ENCODE measurements at places on chromosomes 5 and 9.
A peak's percentile ranks its signal among the peaks of the same experiment; 100 is the strongest.

DNA sequence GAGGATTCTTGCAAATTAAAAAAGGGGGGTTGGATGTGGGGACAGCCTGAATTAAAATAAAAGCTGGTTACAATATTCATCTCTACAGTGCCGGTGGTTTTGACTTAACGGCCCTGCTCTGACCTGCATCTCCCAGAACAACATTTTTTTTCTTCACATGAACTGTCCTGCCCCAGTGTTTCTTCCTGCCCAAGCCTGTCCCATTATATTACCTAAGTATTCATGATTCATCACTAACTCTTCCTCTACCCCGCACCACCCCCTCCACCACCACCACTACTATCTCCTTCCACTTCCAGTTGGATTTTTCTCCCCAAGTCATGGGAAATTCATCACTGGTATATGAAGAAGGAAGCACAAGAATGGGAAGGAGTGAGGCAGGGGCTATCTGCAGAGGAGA, 90.1 kb downstream of the ZFAND5 start:
- DNase-seq, result no peak

GRCh38 chr5:158879993-158880392, 219.7 kb downstream of the EBF1 start:
- no peak for DNase-seq

DNA sequence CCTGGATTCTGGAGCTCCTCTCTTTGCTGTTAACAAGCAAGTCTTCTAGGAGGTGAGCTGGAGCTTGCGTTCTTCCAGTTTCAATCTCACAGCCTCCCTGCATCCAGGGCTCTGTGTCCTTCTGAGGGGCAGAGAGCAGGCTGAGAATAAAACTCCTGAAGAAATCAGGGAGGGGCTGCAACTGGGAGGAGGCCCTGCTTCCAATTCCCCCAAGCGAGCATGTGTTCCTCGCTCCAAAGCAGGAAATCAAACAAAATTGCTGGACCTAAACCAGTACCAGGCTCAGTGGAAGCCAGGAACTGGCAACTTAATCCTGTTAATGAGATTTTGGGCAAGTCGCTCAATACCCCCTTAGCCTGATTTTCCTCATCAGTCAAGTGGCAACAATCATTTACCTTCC, 181.8 kb downstream of the ASTN2 start:
- DNase-seq, result no peak

- DNase-seq, result no peak
These were observed 2.3 kb downstream of the IFNB1 start for GRCh38 chr9:21075484-21075883.

DNA sequence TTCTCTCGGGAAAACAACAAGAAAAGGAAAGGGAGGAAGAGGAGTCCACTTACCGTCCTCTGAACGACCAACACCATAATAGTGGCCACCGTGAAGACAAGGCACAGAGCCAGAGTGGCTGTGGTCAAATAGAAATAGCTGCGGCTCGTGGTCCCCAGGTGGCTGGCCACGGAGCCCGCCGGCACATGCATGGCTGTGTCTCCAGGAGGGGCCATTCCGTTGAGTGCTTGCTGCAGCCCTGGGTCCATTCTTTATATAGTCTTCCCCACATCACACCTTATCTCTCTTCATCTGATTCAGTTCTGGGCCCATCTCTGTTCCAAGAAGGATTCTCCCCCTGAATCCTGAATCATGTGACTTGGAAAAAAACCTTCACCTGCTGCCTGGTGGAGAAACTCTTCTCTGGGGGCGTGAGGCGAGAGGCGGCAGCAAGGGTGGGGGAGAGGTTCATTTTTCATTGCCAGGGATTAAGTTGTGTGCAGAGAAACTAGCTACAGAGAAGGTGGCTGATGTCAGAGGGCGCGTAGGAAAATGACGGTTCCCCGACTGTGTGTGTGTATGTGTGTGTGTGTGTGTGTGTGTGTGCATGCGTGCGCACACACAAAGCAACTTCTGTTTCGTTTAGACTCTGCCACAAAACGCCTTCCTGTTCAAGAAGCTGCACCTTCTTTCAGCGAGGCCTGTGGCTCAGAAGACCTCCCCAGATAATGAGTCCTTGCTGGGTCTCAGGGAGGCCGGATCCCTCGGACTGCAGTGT, at the start of gene TNFSF8:
Gene TNFSF8, minus strand, starts transcription at position 536 of the 757 bp plus-strand sequence. Its CDS starts 288 bp downstream, at position 248.
- DNase-seq, result peak; percentile 87

DNA sequence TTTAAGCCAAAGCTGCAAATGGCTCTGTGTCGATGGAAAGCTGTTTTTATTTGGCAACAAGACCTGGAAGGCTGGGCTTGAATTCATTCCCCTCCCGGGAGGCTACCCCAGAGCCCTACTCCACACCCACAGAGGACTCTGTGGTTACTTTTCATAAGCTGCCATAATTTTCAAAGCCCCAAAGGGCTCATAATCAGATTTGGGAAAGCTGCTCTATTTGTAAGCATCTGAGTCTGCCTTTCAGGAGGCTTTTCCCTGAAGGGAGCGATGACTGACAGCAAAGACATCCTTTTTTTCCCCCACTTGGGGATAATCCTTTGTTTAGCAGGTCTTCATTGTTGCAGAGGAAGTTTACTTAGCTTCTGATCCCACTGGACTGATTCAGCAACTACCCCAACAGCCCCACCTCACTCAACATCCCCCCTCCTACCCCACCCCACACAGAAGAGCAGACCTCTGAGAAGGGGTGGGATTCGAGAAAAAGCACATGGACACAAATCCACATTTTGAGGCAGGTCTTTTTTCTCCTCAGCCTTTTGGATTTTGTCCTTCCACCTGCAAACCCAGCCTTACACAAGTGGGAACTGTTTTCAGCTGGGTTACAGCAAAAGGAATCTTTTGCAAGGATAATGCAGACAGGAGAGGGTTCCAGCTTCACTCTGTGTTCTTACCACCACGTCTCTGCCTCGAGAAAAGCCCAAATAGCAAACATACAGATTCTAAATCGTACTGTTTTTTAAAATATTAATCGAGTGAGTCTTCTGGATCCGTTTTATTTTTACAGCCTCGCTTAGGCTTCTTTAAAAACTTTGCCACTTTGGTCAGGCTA, 244.4 kb upstream of the TUT7 start:
- DNase-seq, result no peak

GRCh38 chr9:72427801-72428200, 62.8 kb upstream of the ZFAND5 start:
- no peak for DNase-seq

DNA sequence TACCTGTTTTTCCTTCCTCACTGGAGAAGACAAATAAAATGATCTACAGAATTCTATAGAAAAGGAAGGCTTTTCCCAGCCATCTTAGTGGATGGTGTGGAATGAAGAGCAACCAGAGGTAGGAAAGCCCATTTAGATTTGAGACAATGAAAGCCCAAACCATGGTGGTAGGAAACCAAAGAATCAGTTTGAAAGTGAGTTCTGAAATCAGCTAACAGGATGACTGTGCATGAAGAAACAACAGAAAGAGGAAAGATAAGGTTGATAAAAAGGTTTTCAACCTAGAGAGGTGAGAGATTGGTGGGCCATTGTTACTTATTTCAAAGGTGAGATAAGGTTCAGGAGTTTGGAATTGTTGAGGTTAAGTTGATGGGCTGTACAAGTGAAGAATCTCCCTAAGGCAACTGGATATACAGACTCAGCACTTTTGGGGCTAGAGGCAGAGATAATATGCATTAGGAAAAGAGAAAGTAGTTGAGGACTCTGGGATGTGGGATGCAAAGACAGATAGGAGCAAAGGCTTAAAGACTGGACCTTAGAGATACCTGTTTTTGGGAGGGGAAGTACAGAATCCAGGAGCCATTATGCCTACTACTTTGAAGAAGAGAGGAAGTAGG, 2.4 kb downstream of the CHMP5 start:
- DNase-seq, result no peak

DNA sequence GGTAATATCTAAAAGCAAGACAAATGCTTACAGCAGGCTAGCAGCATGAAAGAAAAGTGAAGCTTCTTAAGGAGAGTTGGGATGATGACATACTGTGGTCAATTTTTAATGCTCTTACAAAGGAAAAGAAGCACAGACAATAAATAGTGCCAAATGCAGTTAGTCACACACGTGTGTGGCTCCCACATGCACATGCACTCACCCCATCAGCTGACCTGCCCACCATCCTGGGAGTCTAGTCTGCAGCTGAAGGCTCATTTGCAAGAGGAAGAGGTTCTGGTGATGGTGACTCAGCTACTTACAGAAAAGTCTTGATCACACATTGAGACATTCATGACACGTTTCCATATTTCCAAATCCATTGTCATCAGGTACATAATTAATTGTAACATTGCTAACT, 129.3 kb downstream of the MRPL36 start:
- DNase-seq, result no peak

DNA sequence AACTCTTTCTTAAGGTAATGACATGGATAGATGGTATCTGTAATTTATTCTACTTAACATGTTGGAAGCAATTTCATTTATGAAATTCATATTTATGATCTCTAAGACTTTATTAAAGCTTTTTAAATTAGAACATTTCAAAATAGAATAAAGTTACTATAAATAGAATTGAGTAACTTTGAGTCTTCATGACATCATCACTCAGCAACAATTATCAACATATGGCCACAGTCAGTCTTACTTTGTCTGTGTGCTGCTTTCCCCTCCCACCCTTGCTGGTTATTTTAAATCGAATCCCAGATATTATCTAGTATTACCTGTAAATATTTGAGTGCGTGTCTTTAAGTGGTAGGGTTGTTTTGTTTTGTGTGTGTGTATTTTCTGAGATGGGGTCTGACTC, 65.2 kb downstream of the IPO11 start:
- no peak for DNase-seq

GRCh38 chr9:806285-807156, 35.0 kb upstream of the DMRT1 start:
- DNase-seq, result peak; percentile 18

DNA sequence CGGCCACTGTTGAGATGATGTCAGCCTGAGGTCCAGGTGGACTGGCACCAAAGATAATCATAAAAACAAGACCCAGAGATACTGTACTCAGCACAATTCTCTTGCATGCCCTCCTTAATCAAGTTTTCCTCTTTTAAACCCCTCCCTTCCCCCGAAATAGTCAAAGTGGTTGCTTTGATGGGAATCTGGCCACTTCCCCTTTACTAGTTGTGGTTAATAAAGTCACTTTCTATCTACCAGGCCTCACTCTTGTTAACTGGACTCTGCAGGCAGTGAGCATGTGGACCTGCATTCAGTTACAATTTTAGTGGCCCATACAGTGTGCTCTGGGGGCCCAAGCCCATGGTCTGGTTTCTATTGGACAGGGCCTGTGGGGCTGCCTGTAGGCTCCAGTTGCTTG, 17.5 kb downstream of the FBP2 start:
- DNase-seq, result no peak

DNA sequence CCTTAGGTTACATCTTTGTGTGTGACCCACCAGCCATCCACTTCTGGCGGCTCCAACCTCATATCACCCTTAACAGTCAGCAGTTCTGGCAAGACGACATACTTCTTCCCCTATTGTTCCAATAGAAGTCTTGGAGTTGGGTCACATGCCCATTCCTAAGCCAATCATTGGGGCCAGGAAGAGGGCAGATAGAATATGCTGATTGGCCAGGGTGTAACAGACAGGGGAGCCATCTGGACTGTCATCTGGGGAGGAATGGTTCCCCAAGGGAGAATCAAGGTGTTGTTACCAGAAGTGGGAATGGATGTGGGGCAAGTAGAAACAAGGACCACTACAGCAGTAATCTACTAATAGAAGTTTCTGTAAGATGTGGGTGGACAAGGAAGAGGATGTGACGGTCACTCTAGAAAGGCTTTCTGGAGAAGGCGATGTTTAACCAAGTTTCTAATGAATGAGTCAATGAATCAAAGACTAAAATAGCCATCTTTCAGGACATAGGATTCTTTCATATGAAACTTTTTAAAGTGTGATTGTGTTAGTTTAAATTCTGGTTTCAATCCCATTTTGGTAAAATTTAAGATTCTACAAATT, 200.4 kb downstream of the ARHGAP26 start:
- DNase-seq, result no peak

DNA sequence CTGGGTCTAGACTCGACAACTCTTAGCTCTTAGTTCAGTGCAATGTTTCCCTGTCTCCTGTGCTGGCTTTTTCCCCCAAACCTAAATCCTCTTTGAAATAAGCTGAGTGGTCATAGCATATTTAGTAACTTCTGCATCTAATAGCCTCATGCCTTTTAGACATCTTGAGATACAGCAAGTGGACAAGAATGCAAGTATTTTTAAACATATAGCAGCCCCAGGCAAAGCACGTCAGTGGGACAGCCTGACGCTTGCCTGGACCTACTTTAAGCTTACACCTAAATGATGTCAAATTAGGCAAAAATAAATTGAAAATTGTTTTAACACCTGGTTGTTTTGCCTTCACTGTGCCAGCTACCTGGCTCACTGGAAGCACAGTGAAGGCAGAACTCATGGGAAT, 8.0 kb downstream of the C9 start:
- DNase-seq, result no peak

- no peak for DNase-seq
These were observed 2.2 kb downstream of the ABLIM3 start for GRCh38 chr5:149143470-149143869.

DNA sequence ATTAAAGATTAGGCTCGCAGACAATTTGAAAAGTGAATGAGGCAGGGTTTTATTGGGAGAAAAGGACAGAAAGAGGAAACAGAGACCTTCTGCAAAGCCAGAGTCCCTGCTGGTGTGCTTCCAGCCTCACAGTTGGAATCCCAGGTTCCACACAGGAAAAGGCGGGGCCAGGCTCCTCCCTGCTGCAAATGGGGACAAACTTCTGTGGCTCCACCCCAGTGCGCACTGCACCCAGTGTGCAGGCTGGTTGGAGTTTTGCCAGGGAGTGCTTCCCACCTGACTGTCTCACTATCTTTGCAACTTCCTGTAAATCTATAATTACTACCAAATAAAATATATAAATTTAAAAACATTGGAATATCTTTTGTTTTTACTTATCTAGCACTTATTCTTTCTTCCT, 386.0 kb upstream of the GRIN3A start:
- DNase-seq, result no peak

- DNase-seq, result no peak
These were observed 36.0 kb upstream of the FBN2 start for GRCh38 chr5:128574041-128574440.

DNA sequence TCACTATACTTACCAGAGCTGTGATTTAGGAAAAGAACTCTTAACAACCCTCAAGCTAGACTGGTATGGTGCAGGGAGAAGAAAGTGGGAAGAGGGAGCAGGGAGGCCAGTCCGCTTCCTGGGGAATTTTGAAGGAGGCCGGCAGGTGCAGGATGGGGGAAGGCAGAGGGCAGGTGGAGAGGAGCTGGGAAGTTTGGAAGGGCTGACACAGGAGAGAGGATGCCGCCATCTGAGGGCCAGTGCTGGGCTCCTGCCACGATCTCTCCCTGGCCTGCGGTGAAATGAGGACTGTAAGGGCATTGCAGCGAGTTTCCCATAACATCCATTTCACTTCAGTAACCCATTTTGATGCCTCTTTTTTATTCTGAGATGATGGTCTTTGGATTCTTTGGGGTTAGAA, 8.9 kb downstream of the DAB2IP start:
- DNase-seq, result no peak

DNA sequence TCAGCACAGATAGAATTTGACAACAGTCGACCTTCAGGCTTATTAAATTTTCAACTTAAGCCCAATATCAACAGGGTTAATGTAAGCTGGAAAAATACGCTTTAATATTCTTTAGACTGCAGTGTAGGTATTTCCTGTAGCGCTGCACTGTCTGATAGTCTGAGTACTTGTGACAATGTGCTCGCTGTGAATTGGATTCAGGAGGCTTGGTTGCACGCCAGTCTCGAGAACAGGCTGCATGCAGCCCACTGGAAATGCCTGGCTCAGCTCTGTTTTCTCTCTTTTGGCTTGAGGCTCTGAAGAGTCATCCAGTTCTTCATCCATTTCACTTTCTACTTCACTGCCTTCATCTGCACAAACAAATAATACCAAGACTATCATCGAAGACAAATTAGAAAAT, 300.9 kb downstream of the RFX3 start:
- DNase-seq, result no peak

GRCh38 chr5:40578501-40579451, 100.9 kb upstream of the PTGER4 start:
- DNase-seq, result peak; percentile 3
